GOT3 (cell line): ENCODE measurements at places on chromosomes 7 and 10.
A peak's percentile ranks its signal among the peaks of the same experiment; 100 is the strongest.

- no peak for DNase-seq
Observed at GRCh38 chr7:105367458-105367857, 21.3 kb downstream of the SRPK2 start.

DNA sequence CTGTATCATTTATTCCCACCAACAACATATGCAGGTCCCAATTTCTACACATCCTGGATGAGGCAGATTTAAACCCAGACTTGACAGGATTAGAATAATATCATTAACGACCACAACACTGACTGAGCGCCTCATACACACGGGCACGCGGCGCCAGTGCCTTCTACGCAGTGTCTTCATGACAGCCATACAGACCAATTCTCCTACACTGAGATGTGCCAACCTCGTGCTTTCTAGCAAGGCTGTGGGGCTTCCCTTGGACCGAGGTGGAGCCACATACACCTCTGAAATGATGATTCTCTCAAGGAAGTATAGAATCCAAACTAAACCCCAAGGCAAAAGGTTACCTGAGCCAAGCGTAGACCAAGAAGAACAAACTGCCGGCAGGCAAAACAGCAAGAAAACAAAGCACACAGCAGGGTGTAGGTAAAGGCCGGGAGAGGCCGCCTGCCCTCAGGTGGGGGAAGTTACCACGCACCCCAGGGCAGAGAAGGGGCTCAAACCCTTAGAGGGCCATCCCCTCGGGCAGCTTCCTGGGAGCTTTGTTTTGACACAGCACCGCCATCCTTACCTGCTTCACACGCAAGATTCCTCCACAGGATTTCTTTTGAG, 75.8 kb downstream of the DLG5 start:
- DNase-seq: no peak

GRCh38 chr7:106063024-106063423, 49.1 kb downstream of the SYPL1 start:
- DNase-seq: no peak

DNA sequence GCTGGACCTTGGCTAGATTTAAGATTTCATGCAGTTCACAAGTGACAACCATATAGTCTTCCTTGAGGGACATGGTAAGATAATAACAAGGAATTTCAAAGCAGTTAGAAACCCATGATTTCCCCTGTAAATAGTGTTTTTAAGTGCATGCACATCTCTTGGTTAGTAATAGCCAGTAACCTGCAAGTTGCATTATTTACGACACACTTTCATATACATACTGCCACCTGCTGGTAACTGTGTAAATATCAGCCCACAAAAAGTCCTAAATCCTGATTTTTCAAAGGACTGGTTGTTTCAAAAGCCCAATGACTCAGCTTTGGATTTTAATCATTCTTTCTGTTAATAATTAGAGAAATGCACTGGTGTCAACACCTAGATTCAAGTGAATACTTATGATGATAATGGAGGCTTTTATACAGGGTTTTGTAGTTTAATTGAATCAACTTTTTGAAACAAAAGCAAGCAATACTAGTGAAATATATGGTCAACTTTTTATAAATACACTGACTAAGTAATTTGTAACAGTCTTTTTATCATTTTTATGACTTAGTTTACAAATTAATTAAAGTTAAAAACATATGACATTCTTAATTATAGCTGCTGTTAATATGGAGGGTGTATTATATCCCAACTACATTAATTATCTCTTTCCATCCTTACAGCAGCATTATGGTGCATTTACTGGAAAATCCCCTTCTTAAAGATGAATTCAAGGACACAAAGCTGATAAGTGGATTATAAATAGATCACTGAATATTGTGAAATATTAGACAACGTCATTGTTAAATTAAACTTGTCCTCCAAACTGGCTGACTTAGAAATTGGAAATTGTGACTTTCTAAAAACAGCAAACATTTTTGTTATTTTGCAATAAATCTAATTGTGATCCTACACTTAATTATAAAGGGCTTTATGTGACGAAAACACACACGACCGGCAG, 367.7 kb upstream of the SEMA3D start:
- no peak for DNase-seq

GRCh38 chr7:149622444-149623210, 125.0 kb upstream of the ZNF746 start:
- no peak for DNase-seq

DNA sequence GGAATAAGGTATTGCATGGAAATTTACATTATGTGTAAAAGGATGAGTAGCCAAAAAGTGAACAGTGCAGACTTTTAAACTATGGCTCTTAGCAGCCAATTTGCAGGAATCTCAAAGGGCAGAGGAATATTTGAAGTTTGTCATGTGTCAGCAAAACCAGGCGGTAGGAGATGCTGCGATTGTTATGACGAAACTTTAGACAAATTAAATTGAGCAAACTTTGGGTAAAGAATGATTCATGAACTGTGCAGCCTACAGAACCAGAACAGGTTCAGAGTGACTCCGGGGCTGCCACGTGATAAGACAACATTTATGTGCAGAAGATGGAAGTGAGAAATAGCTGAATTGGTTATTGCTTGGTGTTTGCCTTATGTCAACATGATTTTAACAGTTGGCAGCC, 39.2 kb upstream of the CCDC6 start:
- no peak for DNase-seq

DNA sequence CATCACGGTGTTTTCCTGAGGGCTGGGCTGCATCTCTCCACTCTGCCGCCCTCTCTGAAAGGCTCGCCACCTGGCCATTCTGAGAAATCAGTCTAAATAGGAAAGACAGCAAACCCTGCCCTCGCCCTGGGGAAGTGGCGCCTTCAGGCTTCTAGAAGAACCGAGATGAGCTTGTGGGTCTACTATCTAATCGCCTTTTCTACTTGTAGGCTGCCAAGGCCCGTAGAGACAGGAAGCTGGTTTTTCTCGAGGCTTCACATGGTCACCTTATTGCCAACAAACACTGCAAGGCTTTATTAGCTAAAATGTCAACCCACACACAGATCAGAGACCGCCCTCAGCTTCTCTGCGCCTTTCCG, 21.4 kb downstream of the LAT2 start:
- no peak for DNase-seq

DNA sequence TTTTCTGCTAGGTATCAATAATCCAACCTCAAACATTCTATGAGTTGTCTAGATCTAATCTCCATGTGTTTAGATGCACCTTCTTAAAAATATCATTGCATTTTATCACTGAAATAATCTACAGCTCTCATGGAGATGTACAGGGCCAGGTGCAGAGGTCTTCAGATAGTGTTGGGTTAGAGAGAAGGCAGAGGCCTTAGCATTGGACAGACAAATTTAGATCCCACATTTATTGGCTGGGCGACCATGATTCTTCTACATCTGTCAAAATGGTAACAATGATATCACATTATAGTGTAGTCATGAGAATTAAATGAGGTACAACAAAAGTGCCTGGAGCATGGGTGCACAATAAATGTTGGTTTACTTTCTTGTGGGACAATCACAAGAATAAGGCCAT, 3.1 kb downstream of the ARHGAP22 start:
- no peak for DNase-seq

DNA sequence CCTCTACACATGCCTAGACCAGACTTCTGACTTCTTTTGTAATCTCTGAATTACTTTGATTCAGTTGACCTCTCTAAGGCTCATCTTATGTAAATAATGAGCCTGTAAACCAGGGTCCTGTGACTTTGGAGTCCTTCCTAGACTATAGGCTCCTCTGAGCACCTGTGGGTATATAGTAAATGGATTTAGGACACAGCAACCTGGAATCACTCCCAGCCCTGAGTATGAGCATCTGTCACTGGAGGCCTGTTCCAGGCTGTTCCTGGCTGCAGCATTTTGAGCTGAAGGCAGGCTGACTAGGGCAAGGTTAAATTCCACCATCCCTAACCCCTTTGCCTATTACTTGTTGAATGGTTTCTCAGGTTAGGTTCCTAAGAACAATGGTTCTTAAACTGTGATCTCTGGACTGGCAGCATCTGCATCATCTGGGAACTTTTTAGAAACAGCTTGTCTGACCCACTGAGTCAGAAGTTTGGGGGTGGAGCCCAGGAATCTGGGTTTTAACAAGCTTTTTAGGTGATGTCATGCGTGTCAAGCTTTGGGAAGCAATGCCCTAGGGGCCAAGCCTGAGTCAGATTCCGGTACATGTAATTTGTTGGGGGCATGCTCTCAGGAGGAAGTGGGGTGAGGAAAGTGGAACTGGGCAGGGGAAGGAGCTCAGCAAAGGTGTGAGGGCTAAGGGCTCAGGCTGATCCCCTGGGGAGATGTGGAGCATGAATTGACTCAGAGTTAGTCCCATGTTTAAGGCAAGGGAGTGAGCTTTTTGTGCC, 28.2 kb downstream of the MINDY4 start:
- peak; percentile 86 for DNase-seq

DNA sequence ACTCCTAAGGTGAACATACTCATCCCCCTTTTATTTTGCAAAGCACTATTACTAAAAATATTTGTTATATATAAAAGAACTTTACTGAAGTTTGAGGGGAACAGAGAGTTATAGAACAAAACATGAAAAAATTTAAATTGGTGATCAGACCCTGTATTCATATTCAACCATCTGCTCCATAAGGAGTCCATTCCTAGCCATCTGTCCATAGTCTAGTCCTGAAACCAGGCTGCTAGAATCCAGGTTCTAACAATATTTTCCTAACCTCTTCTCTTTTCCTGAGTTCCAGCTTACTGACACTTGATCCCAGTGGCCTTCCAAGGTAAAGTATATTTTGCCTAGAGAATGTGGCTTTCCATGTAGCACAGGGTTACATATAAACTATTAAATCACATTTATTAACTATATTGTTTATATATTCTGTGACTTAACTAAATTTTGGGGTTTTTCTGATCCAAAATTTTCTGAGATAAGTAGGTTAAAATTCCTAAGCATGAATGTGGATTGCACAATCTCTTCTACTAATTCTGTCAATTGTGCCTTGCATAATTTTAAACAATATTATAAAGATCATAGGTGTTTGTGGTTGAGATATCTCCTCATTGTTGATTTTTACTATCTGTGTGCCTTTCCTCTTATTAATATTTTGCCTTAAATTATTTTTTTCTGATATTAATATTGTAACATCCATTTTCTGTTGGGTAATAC, 137.6 kb upstream of the MAGI2 start:
- DNase-seq: no peak
